ENCODE measurements at places on chromosomes 3 and 15.

DNA sequence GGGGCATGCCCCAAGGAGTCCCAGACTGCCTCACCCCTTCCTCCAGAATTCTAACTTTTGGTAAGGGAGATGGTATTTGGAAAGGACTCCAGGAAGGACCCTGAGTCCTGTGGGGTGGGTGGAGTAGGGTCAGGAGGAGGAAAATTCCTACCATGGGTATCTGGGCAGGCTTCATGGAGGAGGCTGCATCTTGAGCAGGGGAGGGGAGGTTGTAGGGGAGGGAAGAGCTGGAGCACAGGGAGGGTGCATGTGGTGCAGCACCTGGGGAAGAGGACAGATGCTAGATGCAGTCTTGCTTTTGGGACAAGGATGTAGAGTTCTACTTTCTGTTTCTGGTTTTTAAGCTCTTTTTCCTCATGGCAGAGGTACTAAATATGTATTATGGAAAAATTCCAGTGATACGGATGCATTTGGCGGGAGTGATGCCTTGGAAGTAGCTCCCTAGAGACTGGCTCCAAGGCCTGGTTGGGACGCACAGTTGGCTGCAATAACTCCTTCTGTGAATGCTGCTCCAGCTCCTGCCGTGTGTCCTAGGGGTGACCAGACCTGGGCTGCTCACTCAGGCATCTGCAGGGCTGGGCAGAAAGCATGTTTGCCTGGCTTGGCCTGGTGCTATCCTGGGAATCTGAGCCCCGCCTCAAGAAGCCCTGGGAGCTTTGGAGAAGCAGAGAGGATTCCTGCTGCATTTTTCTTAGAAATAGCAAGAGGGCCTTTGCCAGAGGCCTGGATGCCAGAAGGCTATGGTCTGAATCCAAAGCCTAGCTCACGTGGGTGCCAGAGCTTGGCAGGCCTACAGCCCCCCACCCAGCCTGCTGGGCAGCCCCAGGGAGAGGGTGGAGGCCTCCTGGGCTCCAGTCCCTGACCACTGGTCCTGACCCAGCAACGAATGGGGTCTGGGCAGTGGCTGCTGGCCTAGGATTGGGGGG is 10.1 kb downstream of the SEMA3F start:
- no peak for DNase-seq

- no peak for DNase-seq
These were observed 256.3 kb downstream of the TIGIT start for GRCh38 chr3:114550165-114550564.

- DNase-seq: no peak
These were observed 549.2 kb upstream of the TBL1XR1 start for GRCh38 chr3:177746337-177746933.

DNA sequence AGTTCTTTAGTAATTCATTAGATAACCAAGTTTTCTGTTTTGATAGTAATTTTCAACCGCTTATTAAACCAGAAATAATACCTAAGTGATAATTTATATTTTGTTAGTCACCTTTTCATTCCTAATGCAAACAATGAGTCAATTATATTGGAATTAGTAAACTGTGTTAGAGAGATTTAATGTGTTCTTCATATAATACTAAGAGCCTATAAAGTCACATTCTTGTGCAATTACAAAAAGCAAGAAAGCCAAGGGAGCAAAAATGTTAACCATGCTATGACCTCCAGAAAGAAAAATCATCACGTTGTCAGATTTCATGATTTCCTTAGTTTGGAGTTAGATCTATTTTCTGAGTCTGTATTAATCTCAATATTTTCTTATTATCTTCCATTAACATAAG is 108.8 kb upstream of the SAMMSON start:
- DNase-seq: no peak

DNA sequence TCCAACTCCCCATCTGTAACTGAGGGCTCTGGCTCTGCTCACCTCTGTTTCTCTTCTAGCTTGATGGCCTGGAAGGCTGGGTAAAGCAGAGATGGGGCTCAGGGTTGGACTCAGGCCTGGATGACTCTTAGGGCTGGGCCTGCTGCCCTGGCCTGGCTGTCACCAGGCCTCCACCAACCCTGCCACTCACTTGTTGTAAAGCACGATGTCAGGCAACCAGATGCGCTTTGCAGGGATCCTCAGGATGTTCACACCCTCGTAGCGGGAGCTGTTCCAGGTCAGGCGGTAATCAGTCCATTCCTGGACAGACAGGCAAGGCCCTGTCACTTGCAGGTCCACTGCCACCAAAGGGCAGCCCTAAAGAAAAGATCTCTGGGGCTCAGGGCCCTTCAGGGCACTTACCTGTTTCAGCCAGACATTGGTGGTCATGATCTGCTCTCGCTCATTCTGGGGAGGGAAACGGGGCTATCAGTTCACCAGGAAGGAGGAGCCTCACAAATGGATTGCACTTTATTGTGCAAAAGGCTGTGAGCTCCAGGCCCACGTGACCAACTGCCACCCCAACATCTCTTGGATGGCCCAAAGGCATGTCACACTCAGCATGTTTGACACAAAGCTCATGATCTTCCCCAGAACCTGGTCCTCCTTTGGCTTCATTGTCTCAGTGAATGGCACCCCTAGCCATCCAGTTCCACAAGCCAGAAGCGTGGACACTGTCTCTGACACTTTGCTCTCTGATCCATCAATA is 9.9 kb downstream of the CHRNB4 start:
- no peak for DNase-seq

DNA sequence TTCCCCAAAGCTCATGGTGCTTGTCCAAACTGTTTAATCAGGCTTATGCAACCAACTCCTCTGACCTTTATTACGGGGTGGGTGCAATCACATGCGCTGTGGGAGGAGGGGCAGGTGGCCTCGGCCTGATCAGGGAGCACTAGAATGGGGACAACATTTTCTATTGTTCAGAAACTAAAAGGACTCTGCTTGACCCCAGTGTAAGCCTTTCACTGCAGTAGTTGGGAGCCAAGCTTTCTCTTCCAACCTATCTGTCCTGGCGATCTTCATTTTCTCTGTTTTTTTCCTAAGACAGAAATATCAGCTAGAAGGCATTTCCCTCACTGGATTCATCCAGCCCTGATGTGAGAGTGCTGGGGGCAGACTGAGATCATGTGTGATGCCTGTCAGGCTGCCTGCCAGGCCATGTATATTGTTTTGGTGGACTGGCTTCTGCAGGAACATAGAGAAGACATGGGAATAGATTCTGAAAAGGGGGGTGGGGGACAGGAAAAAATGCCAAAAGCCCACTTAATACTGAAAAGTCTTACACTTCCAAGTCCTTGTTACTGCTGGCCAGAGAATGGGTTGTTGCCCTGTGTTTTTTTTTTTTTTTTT is 627.0 kb upstream of the TBL1XR1 start:
- no peak for DNase-seq

- no peak for DNase-seq
These were observed 1137.0 kb downstream of the ROBO2 start for GRCh38 chr3:78176869-78177268.

DNA sequence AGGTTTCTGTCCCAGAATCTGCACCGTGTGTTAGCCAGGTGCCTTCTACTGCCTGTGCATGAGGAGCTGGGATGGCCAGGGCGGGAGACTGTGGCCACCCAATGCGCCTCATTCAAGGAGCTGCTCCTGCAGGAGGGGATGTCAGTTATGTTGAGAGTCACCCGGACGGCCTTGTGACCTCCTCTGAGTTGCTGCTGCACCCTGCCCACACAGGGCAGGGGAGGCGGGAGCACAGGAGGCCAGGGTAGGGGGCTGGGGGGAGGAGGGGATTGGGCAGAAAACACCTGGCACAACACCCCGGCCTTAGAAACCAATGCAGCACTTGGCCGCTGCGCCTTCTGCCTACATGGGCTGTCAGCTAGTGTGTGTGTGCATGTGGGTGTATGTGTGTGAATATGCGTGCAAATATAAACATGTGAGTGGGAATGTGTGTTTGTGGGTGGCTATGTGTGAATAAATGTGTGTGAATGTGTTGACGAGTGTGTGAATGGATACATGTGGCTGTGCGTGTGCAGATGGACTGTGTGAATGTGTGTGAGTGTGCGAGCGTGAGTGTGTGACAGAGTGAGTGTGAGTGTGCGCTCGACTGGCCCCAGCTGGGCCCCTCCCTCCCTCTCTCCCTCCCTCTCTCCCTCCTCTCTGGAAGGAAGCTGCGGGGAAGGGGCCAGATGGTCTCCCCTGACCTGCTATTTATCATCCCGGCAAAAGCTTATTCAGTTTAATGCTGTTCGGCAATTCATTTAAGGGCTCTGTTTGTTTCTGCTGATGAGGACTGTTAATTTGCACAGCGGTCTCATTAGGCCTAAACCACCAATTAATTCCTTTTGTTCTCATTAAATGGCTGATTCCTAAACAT is 106.9 kb downstream of the TLE3 start:
- DNase-seq: no peak

- DNase-seq: peak; percentile 17
These were observed 88.1 kb downstream of the DHX30 start for GRCh38 chr3:47890828-47891612.

GRCh38 chr15:34038871-34039789 is at the start of gene AVEN:
Gene AVEN (minus strand): TSS chr15:34039204. CDS start chr15:34039046, 158 bp downstream.
- peak; percentile 65 for DNase-seq

DNA sequence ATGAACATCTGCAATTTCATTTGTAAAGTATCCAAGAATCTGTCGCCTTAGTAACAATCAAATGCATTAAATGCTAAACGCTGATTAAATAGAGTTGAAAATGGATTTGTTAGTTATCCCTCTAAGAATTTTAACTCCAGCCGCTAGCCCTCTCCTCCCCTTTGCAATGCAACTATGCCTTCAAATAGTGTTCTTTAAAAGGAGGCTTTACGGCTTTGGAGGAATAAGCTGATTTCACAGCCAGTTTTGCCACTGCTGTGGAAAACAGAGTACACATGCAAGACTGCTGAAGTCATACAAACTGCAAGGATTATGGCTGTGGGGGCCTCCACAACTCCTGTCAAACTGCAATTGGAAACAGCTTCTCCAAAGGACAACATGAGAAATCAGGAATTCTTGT is 89.2 kb downstream of the CERS3 start:
- DNase-seq: peak; percentile 15

GRCh38 chr3:18559331-18559842 is 134.2 kb upstream of the SATB1 start:
- DNase-seq: no peak

GRCh38 chr15:45910671-45911070 is 275.8 kb downstream of the SQOR start:
- DNase-seq: no peak

- DNase-seq: no peak
These were observed 35.6 kb upstream of the MUC4 start for GRCh38 chr3:195847055-195847950.

- DNase-seq: no peak
These were observed 150.5 kb downstream of the MECOM start for GRCh38 chr3:169512991-169513390.

DNA sequence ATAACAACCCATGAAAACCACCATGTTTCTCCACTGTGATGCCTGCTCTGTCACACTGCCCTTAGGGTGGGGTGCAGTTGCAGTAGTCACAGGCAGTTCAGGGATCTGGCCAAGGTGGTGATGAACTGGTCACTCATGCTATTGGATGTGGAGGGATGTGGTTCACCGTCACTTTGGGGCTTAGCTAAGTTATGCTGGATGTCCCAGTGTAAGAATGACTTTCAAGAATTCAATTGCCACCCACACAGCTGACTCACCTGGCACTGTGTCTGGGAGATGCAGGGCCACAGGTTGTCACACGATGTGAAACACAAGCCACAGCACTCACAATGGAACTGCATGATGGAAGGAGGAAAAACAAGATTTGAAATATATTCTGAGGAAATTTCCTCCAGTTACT is 146.1 kb upstream of the CTNNB1 start:
- no peak for DNase-seq

DNA sequence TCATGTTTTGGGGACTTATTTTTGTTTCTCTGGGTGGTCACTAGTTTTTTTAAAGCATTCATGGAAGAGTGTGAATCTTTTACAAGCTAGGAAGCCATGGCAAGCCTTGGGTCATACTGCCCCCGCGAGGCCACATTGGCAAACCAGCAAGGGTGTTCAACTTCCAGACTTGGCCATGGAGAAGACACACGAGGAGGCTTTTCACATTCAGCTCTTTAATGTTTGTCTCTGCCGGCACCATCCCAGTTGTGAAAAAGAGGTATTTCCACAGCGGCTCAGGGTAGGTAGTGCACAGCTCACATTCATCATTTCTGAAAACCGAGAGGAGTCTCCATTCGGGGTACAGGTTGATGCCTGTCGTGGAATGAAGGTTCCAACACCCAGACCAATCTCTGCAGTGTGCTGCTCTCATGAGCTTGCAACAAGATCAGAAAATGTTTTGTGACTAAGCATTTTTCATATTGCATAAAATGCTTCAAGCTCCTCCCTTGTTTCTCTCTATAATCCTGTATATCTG is 7.7 kb downstream of the CCR5 start:
- DNase-seq: peak; percentile 59

DNA sequence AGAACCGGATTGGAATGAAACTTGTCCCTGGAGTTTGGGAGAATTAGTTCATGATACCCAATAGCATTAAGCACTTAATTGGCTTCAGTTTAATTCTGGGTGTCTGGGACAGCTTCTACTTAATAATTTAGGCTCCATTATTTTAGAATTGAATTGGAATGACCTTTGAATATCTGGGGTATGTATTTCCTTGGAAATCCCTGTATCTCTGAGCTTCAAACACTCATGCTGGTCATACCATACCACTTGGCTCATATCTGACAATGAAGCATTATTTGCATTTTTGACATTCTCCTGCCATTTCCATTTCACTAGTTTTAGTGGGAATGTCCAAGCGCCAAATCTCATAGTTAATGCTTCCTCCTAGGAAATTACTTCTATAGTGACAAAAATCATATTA is 393.1 kb downstream of the DIPK2A start:
- DNase-seq: no peak

- DNase-seq: no peak
These were observed 377.3 kb downstream of the MECOM start for GRCh38 chr3:169286214-169286613.

DNA sequence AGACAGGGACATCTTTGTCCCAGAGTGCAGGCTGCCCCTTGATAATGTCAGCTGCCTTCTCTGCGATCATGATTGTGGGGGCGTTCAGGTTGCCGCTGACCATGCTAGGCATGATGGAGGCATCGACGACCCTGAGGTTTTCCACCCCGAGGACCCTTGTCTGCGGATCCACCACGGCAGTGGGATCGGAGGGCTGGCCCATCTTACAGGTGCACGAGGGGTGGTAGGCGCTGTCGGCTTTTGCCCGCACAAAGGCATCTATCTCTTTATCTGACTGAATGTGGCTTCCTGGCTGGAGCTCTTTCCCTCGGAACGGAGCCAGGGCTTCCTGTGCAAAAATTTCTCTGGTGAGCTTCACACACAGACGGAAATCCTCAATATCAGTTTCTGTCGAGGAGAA is 28.4 kb downstream of the CHDH start:
- no peak for DNase-seq

DNA sequence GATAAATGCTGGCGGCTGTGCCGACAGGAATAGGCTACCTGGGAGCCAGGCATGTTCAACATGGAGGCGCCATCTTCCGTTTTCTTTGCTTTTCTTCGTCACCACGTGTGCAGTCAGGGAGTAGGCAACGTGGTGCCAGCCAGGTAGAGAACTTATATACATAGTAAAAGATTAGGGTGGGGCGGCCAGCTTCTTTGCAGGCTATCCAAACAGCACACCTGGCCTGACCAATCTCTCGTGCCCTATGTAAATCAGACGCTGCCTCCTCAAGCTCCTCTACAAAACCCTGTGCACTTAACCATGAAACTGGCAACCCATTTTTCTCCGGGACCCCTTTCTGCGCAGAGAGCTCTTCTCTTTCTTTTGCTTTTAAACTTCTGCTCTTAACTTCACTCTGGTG is 28.6 kb upstream of the OR5K4 start:
- no peak for DNase-seq

- DNase-seq: no peak
These were observed 370.9 kb downstream of the NSUN3 start for GRCh38 chr3:94433811-94434210.

GRCh38 chr3:181541414-181541813 is 170.3 kb upstream of the SOX2 start:
- DNase-seq: no peak
